Bone marrow (tissue), 2 donors: ENCODE measurements at places on chromosomes 16 and 17.

DNA sequence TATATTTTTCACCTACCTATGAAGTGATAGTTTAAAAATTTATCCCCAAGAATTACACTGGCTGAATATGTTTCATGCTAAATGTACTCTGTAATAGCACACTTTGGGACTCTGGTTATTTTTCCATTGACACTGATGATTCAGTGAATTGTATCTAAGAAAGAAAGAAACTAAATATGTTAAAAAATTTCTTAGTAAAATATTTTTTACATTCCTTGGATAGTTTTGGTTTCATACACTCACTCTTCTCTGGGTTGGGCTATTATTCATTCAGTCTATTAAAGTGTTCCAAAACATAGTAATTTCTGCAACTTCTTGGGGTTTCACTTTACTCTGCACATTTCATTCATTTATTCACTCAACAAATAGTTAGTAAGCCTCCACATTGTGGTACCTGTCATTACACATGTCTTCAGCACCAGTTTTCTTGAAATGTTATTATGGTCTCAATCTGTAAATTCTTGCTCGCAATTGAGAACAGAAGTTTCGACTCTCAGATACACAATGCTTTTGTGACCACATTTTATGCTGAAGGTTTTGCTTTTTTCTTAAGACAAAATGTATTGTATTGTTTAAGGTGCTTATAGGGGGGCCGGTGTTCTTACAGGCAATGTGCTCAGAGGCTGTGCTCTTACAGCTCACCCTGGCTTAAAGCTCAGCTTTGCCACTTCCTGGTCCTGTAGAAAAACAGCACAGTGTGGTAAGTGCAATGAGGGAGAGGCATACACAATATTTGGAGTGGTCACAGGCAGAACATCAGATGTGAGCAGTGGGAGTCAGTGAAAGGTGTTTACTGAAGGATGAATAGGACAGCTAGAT lies 17.4 kb downstream of the CNTNAP4 start:
- DNase-seq = no peak

DNA sequence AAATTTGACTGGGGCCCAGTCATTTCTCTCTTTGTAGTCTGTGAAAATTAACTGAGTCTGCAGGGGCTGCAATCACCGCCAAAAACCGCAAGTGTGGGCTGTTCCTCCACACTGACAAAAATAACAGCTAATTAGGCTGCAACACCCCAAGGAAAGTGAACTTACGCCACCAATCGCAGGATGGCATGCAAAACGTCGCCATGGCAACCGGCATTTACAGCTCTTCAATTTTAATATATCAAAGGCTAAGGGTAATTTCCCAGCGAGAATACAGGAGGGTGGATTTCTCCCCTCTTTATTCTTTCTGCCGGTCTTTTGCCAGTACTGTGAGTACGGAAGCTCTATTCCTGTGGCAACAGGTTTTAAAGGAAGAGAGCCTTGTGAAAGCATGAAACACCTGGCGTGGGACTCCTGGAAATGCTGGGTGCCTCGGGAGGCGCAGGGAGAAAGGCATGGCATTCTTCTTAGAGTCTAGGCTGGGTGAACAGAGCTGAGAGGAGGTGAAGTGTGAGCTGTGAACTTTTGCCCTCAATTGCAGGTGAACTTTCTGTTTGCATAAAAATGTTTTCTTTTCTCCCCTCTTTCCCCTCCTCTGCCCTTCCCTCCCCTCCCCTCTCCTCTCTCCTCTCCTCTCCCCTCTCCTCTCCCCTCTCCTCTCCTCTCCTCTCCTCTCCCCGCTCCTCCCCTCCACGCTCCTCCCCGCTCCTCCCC lies 399.7 kb downstream of the XYLT1 start:
- peak; percentile 39 for DNase-seq

DNA sequence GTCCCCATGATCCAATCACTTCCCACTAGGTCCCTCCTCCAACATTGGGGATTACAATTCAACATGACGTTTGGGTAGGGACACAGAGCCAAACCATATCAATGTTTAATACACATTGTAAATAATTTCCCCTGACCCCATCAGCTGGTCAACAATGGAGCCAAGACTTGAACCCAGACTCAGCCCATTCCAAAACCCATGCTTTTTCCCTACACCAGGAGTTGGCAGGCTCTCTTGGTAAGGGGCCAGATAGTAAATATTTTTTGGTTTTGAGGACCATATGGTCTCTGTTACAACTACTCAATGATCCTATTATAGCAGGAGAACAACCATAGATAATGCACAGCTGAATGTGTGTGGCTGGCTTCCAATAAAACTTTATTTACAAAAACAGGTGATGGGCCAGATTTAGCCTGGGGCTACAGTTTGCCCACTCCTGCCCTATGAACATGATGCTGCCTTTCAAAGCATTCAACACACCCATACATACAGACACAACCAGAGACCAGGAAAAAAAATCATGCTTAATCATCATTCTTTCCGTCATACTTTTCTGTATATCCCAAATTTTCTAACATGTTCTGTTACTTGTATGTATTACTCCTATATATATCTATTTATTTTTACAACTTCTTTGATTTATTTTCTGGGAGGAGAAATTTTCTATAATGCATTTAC lies 22.1 kb upstream of the MSI2 start:
- DNase-seq = no peak

DNA sequence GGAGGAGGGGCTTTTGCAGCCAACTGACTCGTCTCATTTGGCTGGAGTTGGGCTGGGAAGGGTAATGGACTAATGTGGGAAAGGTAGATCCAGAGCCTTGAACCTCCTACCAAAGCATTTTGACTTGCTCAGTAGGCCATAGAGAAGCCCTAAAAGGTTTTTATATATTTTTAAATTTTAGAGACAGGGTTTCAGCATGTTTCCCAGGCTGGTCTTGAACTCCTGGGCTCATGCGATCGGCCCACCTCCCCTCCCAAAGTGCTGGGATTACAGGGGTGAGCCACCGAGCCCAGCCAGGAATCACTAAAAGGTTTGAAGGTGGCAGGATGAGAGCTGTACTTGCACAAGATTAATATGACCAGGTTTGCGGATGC lies 2.0 kb upstream of the PITPNC1 start:
- DNase-seq = no peak

DNA sequence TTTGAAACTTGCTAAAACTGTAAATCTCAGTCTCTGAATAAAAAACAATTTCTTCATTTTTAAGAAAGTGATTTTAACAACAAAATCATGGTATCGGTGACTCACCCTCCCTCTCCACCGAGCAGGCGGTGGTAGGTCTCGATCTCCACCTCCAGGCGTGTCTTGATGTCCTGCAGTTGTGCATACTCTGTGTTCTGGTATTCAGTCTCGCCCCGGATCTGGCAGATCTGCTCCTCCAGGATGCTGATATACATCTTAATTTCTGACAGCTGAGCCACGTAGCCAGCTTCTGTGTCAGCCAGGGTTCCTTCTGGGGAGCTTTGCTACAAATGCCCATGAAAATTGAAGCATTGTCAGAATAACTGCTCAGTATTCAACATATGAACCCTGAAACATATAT lies 15.4 kb upstream of the KRT24 start:
- DNase-seq = no peak

DNA sequence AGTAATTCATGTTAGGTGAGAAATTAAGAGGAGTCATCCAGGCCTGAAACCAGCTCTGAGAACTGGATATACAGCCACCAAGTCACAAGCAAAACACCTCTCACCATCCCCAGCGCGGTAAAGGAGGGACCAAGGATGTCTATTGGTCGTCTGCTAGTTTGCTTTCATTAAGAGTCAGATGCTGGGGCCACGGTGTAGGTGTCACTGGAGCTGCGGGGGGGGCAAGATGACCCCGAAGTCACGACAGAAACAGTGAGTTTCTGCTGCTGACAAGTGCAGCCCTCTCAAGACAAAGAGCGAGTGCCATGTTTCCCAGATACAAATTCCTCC lies 790 bp downstream of the NCBP3 start:
- no peak for DNase-seq

- DNase-seq = no peak
These were observed 25.1 kb downstream of the KSR1 start for GRCh38 chr17:27481327-27481726.

DNA sequence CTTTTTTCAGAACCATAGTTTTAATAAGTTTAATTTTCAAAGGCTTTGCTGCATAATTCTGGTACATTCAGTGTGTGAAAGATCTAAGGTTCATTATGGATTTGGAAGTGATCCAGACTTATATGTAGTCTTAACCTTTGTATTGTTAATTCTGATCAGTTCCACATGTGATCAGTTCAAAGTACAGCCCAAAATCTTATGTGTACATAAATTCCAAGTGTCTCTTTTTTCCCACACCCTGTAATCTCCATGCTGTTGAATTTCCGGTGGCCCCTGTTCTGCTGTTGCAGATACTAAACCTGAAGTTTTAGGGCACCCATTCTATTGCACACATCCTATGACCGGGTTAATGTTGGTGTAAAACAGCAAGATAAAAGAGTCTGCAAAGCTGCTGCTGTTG lies 1147.5 kb upstream of the CDH8 start:
- DNase-seq = no peak

DNA sequence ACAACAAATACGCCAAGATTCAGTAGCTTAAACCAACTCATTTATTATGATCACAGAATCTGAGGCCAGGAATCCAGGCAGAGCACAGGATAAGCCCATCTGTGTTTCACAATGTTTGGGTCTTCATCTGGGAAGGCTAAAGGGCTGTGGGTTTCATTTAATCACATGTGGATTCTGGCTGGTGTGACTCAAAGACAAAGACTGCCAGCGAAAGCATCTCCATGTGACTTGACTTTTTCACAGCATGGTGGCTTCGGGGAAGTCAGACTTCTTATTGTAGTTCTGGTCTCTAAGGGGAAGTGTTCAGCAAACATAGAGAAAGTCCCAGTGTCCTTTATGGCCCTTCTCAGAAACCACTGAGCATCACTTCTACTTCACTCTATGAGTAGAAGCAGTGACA lies 1014.4 kb upstream of the GOT2 start:
- no peak for DNase-seq

- no peak for DNase-seq
These were observed 1.4 kb downstream of the LGALS3BP start for GRCh38 chr17:78977997-78978973.

DNA sequence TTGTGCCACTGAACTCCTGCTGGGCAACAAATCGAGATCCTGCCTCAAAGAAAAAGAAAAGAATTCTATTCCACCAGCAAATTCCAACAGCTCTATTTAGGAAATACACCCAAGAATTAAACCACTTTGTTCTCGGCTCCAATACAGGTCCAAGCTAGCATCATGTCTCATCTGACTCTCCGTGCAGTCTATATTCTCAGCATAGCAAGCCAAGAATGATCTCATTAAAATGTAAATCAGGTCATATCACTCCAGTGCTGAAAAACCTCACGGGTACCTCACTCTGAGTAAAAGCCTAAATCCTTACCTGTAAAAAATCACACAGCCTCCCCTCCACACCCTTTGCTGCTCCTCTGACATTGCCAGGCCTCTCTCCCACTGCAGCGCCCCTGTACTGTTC lies 23.9 kb downstream of the UBE2G1 start:
- DNase-seq = no peak

DNA sequence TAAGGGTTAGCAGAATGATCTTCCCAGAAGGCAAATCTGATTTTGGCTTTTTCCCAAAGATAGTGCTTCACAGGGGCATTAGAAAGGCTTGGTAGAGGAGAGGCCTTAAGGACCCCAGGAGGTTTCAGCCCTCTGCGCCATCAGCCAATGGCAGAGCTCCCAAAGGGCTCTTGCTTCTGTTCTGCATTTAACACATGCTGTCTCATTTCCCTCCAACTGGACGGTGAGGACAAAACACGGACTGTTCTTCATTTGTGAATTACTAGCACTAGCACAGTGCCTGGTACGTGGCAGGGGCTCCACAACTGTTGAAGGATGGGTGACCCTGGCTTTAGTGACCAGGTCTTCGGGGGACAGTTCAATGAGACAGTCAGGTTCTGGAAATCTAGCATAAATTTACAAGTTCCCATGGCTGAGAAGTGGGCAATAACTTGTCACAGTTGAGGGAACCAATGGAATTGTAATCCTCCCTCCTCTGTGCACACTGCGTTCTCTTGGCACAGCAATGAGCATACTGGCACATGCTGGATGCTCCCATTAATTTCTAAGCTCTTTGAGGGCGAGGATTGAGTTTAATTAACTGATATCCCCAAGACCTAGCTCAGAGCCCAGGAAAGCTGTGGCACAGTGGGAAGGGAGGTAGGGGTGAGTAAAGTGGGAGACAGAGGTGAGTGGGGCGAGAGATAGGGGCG lies 45.4 kb downstream of the COG7 start:
- DNase-seq = no peak

GRCh38 chr16:57304169-57305061 lies 19.9 kb upstream of the PLLP start:
- no peak for DNase-seq

GRCh38 chr16:54318941-54319340 lies 32.4 kb upstream of the IRX3 start:
- DNase-seq = no peak

DNA sequence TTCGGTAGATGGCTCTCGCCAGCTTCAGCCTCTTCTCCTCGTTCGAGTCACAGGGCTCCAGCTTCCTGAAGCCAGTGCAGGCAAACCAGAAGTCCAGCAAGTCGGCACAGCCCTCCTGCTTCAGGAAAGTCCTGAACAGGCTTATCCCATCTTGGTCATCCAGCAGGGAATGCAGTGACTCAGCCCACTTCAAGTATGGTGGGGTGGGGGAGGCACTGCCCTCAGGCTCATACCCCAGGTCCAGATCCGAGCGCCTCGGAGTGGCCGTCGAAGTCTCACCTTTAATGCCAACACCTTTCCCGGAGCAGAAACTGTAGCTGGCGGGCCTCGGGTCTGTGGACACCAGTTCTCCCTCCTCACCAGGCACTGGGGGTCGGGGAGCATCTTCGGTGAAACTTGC lies 5.9 kb downstream of the AXIN1 start:
- DNase-seq = no peak

DNA sequence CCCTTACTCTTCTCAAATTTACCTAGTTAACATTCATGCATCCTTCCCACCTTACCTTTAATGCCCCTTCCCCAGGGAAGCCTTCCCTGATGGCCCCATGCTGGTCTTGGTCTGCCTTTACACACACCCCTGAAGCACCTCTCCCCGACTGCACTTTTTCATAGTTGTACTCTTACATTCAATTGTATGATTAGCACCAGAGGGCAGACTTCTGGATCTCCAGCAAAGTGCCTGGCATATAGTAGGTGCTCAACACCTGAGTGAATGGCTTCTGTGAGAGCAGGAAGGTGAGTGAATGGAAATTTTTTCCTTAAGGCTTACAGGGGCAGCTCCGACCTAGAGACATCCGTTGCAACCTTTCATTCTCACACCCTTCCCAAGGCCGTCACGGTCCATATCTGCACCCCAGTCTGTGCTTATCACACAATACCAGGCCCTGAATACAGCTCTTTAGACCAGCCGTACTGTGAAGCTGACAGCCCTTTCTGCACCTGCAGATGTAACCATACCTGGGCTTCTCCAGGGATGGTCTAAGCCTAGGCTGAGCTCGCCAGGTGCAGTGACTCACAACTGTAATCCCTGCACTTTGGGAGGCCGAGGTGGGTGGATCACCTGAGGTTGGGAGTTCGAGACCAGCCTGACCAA lies 4.4 kb downstream of the PGAP3 start:
- no peak for DNase-seq

GRCh38 chr16:58393138-58393504 lies 850 bp downstream of the GINS3 start:
- DNase-seq = no peak
